ENCODE measurements at places on chromosomes 2 and 18.

GRCh38 chr18:13889671-13890070 lies 25.7 kb downstream of the MC2R start:
- DNase-seq, result no peak

- DNase-seq, result no peak
Measured at GRCh38 chr2:194232600-194232999, 1424.4 kb upstream of the SLC39A10 start.

DNA sequence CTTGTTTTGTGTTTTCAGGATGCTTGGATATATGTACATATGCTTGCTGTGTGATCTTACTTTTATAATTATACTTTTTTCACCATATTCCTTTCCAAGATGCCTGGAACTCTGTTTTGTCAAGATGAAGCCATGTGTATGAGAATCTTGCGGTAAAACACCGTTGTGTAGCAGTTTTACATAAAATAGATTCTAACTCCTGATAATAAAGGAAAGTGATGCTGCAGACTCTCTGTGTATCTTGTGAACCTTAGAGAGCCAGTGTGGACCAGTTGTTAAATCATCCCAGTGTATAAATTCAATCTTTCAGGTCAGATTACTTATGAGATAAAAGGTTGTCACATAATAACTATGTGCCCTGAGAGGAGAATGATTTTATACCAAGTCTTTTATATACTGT lies 12.5 kb upstream of the ITGA4 start:
- no peak for DNase-seq

DNA sequence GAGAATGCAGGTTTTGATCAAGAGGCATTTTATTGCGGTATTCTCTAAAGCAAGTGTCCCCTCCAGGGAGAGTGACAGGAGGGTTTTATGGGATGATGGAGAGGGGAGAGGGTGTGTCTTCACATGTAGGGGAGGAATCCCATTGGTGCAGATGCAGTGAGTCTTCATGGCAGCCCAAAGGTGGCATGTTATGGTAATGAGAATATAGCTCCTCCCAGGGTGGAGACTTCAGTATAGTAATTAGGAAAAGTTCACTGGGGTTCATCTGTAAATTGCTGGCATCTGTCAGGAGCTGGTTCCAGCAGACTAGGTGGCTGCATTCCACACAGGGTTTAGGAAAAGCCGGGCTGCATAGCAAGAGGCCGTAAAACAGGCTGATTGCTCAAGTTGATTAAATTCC lies 230.7 kb upstream of the CCDC68 start:
- DNase-seq, result no peak

DNA sequence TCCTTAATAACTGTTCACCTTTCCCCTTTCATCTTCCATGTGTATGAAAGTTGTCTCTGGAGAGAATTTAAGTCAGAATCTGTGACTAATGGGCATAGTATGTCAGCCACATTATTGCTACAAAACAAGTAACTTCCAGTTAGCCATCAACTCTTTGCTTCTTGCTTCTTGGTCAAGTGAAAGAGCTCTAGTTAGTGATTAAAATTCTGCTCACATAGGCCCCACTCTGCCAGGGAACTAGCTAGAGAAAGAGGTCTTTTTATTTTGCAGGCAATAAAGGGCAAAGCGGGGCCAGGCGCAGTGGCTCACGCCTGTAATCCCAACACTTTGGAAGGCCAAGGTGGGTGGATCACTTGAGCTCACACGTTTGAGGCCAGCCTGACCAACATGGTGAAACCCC lies 64.6 kb downstream of the COLEC12 start:
- no peak for DNase-seq

DNA sequence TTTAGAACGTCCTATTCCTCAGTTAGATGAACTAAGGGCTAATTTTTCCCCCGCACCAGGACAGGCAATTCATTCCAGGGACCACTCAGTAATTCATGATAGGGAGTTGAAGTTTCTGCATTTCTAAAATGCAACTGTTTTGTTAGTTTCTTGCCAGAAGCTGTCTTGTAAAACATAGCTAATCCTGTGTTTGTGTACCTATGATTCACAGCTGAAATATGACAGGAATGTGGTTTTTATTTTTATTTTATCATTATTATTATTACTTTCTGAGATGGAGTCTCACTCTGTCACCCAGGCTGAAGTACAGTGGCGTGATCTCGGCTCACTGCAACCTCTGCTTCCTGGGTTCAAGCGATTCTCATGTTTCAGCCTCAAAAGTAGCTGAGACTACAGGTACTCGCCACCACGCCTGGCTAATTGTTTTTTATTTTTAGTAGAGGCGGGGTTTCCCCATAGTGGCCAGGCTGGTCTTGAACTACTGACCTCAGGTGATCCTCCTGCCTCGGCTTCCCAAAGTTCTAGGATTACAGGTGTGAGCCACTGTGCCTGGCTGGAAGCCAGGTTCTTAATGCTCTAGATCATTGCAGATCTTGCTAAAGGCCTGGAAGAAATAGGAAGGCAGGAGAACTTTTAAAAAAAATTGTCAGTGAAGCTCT lies 154.8 kb upstream of the FHL2 start:
- DNase-seq, result no peak

GRCh38 chr18:4241090-4241617 lies 214.0 kb downstream of the DLGAP1 start:
- DNase-seq, result no peak

GRCh38 chr2:235542733-235543127 lies 48.9 kb downstream of the AGAP1 start:
- no peak for DNase-seq

DNA sequence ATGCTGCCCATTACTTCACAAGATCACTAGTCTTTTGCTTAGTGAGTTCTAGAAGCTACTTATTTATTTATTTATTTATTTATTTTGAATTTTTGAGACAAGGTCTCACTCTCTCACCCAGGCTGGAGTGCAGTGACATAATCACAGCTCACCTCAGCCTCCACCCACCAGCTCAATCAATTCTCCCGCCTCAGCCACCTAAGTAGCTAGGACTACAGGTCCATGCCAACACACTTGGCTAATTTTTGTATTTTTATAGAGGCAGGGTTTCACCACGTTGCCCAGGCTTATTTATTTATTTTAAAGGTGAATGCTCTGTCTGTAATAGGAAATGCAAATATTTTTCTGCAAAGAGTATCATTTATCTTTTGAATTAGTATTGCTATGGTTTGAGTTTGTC lies 67.7 kb downstream of the ATAD2B start:
- no peak for DNase-seq

- no peak for DNase-seq
Measured at GRCh38 chr2:237553948-237554347, 12.4 kb upstream of the PRLH start.

DNA sequence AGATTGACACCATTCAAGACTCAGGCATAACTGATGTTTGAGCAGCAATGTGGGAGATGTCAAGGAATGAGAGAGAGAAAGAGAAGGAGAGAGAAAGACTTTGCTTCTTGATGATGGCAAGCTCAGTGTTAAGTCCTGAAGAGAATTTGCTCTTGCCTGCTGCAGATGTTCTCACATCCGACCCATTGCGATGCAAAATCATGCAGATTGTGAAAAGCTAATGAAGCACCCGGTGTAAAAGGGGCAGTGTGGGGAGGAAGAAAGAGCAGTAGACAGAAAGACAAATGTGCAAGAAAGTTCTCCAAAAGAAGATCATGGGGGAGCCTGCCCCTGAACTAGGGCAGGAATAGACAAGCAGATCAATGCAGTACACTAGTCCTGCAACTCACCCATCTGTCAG lies 57.7 kb downstream of the EMX1 start:
- DNase-seq, result no peak

DNA sequence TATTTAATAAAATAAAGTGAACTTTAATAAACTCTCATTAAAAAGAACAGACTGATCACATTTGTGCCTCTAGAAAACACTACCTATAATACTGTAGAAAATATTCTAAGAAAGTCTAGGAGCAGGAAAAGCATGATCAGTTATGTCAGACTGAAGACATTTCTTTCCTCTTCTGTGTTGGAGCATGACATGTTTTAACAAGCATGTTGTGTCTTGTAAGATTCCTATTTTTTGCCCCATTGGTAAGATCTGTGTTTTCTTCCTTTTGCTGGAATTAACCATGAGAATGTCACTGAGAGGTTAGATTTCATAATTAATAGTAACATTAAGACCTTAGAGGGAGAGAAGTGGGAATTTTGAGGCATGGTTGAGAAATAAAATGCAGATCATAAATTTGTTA lies 27.7 kb downstream of the LAMA3 start:
- DNase-seq, result no peak

GRCh38 chr2:37441055-37441454 lies 96.6 kb downstream of the QPCT start:
- no peak for DNase-seq

DNA sequence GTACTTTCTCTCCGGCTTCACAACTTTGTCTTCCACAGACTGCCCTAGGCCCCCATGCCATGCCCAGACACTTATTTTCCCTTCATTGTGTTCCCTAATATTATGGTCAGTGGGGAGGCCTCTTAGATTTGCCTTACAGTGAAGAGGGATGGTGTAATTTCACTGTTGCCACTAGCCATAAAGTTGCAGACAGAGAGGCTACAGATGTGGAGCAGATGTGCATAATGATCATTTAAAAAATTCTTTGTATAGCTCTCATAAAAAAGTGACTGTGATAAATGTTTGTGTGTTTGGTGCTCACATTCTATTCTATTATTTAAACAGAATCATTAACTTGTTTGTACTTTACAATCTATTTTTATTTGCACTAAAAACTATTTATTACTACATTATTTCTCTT lies 67.5 kb upstream of the FN1 start:
- no peak for DNase-seq

- DNase-seq, result no peak
Measured at GRCh38 chr2:239459056-239459455, 58.2 kb upstream of the HDAC4 start.

GRCh38 chr2:82508702-82509101 lies 1950.4 kb downstream of the SUCLG1 start:
- DNase-seq, result no peak

DNA sequence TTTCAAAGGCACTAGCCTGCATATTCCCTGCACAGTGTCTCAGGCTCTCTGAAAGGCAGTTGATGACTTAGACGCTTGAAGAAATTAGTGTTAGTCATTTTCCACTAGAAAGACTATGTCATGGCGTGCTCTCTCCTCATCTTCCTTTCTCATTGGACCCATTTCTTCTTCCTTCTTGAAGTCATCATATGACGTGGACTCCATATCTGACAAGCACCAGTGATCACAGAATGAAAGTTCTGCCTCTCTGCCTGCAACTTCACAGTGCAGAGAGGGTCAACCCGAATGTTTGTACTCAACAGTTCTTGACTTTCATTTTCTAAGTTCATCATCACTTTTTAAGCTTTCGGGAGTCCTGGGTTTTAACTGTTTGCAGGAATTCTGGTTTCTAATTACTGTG lies 63.7 kb upstream of the CYRIA start:
- no peak for DNase-seq

DNA sequence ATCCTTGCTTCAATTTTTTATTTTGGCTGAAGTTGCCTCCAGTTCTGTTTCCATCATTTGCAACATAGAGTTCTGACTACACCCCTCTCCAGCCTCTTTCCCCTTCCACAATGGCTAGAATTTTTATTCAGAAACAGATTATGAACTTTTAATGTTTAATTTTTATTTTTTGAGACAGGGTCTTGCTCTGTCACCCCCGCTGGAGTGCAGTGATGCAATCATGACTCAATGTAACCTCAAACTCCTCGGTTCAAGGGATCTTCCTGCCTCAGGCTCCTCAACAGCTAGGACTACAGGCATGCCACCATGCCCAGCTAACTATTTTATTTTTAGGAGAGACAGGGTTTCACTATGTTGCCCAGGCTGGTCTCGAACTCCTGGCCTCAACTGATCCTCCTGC lies 2.8 kb downstream of the NTSR2 start:
- DNase-seq, result no peak

- no peak for DNase-seq
Measured at GRCh38 chr18:62420151-62420512, 95.0 kb downstream of the TNFRSF11A start.

DNA sequence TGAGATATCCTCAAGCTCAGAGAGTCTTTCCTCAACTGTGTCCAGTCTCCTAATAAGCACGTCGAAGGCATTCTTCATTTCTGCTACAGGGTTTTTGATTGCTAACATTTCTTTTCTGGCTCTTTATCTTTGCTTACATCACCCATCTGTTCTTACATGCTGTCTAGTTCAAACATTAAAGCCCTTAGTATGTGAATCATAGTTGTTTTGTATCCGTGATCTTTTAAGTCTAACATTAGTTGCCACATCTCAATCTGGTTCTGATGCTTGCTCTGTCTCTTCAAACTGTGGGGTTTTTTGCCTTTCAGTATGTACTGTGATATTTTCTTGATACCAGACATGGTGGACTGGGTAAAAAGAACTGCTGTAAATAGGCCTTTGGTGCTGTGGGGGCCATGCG lies 235.2 kb downstream of the SH3RF3 start:
- DNase-seq, result no peak

DNA sequence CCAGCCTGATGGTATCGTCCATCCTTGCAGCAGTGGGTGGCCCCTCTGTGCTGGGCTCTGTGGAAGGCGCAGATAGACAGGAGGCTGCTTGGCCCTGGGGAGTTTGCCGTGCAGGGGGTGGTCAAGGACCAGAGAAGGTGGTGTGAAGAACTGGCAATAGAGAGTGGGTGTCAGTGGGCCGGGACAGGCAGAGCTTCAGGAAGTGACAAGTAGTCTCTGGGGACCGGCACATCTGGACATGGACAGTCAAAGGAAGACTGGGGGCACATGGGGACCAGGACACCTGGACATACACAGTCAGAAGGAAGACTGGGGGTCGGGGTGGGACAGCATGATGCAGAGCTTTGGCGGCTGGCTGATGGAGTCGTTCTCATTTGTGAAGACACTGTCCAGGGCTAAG lies 335.9 kb downstream of the AGAP1 start:
- no peak for DNase-seq

DNA sequence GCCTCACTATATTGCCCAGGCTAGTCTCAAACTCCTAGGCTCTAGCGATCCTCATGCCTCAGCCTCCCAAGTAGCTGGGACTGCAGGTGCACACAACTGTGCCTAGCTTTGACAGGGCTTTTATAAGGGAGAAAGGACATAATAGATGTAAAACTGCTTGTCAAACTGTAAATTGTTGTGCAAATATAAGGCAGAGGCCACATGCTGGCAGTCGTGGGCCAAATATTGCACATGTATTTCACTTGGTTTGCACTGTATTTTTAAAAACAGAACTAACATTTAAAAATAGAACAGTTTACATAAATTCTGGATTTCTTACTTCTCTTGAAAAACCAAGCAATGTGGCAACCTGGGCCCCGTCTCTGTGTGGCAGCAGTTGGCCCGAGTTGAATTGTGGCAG lies 31.2 kb upstream of the MYO3B start:
- no peak for DNase-seq

GRCh38 chr18:35457140-35457704 lies 40.5 kb downstream of the INO80C start:
- no peak for DNase-seq
